ENCODE measurements at places on chromosomes 6 and 20.

DNA sequence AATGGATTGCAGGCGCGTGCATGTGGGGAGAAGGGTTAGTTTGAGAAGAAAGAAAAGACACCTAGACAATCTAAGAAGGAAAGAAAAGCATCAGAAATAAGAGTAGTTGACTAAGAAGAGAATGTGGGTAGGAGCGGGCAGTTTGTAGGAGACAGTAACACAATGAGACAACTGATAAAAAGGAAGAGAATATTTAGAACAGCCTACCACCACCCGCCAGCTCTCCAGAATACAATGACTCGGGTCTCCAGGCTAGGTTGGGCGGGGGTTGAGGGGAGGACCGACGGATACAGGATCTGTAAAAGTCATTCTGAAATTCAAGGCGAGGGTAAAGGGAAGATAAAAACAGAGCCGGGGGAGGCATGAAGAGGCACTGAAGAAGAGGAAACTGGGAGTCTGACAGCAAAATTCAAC is 712 bp downstream of the ABHD16A start:
- DNase-seq: no peak

- DNase-seq: no peak
Observed at GRCh38 chr20:33202451-33202850, 14.7 kb upstream of the BPIFA3 start.

DNA sequence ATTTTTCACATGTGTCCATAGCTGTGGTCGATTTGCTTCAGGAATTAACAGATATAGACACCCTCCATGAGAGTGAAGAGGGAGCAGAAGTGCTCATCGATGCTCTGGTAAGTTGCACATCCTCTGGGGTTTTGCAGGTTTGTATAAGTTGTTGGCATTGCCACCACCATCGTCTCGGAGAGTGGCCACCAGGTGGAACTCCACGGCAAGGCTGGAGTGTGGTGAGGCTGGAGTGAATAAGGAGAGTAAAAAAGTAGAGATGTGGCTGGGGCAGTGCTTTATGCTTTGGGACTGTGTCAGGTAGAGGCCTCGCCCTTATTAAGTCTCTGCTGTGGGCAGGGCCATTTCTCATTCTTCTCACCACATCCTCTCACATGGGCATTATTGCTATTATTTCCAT is 63.7 kb downstream of the CTNNBL1 start:
- DNase-seq: no peak

DNA sequence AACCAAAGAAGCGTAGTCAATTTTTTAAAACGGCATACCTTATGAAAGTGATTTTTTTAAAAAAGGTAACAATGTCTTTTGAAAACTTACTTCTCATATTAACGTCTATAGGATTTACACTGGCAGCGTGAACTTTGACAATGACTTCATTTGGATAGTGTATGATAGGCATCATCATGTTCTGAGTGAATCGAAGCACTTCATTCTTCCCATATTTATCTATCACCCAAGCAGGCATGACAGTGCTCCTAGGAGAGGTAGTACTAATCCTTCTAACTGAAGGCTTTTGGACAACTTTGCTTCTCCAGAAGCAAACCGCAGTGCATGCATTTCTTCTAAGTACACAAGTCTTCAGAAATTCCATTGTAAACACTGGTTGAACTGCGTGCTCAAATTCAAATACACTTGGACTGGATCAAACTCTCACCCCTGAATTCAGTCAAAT is 618 bp downstream of the RTN4IP1 start:
- no peak for DNase-seq

DNA sequence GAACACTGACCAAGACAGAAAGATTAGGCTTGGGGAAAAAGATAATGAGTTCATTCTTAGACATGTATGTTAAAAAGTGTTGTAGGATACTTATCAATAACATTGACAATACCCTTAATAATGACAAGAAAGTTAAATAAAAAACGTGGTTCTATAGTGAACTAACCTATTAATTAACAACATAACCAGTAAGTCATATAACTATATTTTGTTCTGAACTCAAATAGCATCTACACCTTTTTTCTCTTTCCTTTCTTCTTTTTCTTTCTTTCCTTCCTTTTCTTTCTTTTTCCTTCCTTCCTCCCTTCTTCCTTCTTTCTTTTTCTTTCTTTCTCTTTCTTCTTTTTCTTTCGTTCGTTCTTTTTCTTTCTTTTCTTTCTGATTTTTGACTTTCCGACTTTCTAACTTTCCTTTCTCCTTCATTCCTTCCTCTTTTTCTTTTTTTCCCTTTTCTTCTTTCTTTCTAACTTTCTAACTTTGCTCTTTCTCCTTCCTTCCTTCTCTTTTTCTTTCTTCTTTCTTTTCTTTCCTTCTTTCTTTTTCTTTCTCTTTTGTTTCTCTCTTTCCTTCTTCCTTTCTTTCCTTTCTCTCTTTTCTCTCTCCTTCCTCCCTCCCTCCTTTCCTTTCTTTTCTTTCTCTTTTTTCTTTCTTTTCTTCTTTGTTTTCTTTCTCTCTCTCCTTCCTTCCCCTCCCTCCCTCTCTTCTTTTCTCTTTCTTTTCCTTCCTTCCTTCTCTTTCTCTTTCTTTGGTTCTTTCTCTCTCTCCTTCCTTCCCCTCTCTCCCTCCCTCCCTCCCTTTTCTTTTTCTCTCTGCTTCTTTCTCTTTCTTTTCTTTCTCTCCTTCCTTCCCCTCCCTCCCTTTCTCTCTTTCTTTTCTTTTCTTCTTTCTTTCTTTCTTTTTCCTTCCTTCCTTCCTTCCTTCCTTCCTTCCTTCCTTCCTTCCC is 24.6 kb downstream of the PRSS35 start:
- DNase-seq: no peak

DNA sequence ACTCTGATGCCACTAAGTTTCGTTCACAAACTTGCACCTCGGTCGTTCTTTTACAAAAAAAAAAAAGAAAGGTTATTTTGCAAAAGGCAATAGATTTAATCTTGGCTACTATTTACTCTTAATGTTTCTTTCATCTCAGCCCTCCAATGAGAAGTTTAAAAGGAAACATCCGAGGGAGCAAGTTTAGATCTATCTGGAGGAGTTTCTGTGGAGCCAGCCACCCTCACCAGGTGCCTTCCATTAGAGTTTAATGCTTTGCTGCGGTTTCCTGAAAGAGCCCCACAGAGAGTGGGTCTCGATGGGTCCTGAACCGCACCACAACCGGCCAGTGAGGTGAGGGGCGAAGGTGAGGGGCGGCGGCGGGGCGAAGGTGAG is 632 bp downstream of the PRKN start:
- no peak for DNase-seq

Measured in neuronal stem cell (in vitro differentiated cells).